ENCODE measurements at places on chromosomes 3 and 15. TPM values are rescaled to one million over a fixed set of nuclear protein-coding genes. Genes with fewer than 3 reads are reported as not detected.

Gene ZNF620
- 0.72 TPM for total RNA-seq

GRCh38 chr15:84715441-84716035 is 401 bp downstream of the SEC11A start:
- H3K4me3 ChIP-seq = peak overlapping the region; percentile 88
- peaks cover 5% of the 10 kb centered on the region for H3K36me3 ChIP-seq
- DNase-seq = peak; percentile 28

DNA sequence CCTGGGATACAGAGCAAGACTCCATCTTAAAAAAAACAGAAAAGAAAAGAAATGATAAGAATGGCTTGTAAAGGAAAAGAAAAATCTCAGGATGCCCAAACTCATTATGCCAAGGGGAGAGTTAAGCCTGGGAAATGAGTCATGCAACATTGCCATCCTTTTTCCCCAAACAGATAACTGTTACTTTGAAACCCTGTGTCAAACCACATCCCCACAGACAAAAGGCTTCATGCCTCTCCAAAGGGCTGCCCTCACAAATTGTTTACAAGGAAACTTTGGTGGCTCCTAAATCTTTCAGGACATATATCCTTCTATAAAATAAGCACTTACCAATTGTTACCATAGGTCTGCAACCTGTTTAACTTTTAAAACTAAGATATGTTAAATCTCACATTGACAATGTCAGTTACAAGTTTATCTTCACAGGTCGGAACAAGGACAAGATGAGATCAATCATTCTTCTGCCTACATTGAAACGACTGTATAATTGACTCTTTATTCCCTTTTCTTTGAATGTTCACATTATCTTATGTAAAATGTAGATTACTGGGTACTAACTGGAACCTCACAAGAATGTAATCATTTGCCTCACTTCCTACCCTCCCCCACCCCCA is 18.6 kb upstream of the SENP7 start:
- no peaks in the 10 kb centered on the region for H3K36me3 ChIP-seq
- DNase-seq = no peak
- peaks cover 2% of the 10 kb centered on the region for H3K4me1 ChIP-seq
- peaks cover 2% of the 10 kb centered on the region for H3K27me3 ChIP-seq
- H3K4me3 ChIP-seq = no peak overlapping the region

- peaks cover 5% of the 10 kb centered on the region for H3K4me1 ChIP-seq
- DNase-seq = peak; percentile 69
- no peaks in the 10 kb centered on the region for H3K36me3 ChIP-seq
- H3K27ac ChIP-seq = no peak overlapping the region
- H3K4me3 ChIP-seq = no peak overlapping the region
- no peaks in the 10 kb centered on the region for H3K27me3 ChIP-seq
These were observed 72.6 kb upstream of the ZBED2 start for GRCh38 chr3:111667621-111668239.

GRCh38 chr3:23829242-23829934 is 23.6 kb downstream of the UBE2E1 start:
- no peak for DNase-seq
- H3K27ac ChIP-seq = no peak overlapping the region
- H3K4me3 ChIP-seq = no peak overlapping the region
- H3K36me3 ChIP-seq = peaks cover 2% of the 10 kb centered on the region

- no peak overlapping the region for H3K27ac ChIP-seq
- H3K4me3 ChIP-seq = no peak overlapping the region
- H3K27me3 ChIP-seq = no peaks in the 10 kb centered on the region
- H3K4me1 ChIP-seq = no peaks in the 10 kb centered on the region
- no peaks in the 10 kb centered on the region for H3K36me3 ChIP-seq
- no peak for DNase-seq
These were observed 584.0 kb downstream of the GRM7 start for GRCh38 chr3:7444886-7445285.

Gene TLR9
- total RNA-seq = not detected

- DNase-seq = peak; percentile 64
- peaks cover 24% of the 10 kb centered on the region for H3K4me1 ChIP-seq
- H3K27ac ChIP-seq = no peak overlapping the region
- peaks cover 15% of the 10 kb centered on the region for H3K36me3 ChIP-seq
These were observed 2.3 kb downstream of the EIF2AK4 start for GRCh38 chr15:39936187-39936586.

GRCh38 chr3:181998828-181999227 is 287.1 kb downstream of the SOX2 start:
- no peak overlapping the region for H3K27ac ChIP-seq
- DNase-seq = no peak
- no peaks in the 10 kb centered on the region for H3K36me3 ChIP-seq

DNA sequence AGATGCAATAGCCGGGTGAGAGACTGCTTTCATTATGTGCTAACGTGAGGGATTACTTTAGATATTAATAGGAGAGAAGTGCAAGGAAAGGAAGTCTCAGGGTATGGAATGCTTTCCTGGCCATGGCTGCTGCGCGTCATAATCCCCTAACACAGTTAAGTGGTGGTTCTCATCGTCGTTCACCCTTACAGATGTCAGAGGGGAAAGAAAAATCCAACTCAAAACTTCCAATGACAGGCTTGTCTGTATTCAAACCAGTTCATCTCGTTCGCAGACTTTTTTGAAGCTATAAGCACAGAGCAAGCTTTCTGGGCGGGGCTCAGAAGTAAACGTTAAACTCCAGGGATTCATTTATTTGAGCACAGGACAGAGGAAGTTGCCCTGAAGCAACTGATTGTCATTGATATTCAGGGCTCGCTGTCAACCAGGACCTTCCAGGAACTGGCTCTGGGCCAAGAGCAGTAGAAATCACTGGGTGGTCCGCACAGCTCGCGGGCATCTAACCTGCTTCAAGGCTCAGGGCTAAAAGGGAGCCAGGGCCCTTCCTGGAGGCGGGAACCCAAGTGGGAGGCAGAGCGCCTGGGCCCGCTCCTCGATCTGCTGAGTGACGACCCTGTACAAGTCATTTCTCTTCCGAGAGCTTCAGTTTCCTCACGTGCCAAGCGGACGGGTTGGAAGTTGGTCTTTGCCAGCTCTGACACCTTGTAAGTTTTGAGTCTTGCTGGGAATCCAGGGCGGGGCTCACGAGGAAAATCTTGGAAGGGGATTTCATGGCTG is 1.1 kb upstream of the LPP start:
- H3K27ac ChIP-seq = peak overlapping the region; percentile 97
- H3K4me3 ChIP-seq = peak overlapping the region; percentile 83
- H3K4me1 ChIP-seq = peaks cover 23% of the 10 kb centered on the region
- no peaks in the 10 kb centered on the region for H3K36me3 ChIP-seq

DNA sequence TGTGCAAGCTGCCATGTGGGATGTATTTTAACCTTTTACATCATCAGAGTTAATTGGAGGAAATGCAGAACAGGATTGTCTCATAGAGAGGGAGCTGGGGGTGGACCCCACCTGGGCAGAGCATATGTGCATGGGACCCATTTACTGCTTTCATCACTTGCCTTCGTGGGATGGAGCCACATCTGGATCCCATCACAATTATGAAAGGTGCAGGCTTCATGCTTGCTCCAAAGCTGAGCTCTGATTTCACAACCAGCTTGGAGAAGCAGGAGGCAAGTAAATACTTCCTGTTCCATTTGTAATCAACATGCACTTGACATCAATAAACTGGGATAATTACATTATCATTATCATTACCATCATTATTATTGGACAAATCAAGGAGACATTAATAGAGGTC is 161.9 kb downstream of the ALDH1A2 start:
- H3K27me3 ChIP-seq = no peaks in the 10 kb centered on the region
- H3K36me3 ChIP-seq = no peaks in the 10 kb centered on the region
- H3K27ac ChIP-seq = no peak overlapping the region
- H3K4me1 ChIP-seq = no peaks in the 10 kb centered on the region
- DNase-seq = no peak

All from IMR-90 (cell line).